Activated CD4-positive, alpha-beta T cell treated with anti-CD3 and anti-CD28 coated beads, Interleukin-2, amount 10 ng/mL, durations not matched to agents 7 days and 5 days (primary cell): ENCODE measurements at places on chromosomes 4 and X. TPM values are rescaled to one million over a fixed set of nuclear protein-coding genes. Genes with fewer than 3 reads are reported as not detected.

GRCh38 chr4:99642725-99643489 is 14.7 kb downstream of the C4orf54 start:
- DNase-seq = no peak
- peaks cover 17% of the 10 kb centered on the region for H3K27me3 ChIP-seq
- H3K4me1 ChIP-seq = no peaks in the 10 kb centered on the region

Gene PRRG3
- total RNA-seq = not detected

Gene RPL39
- 1,903 TPM for total RNA-seq

Gene STOX2
- total RNA-seq = not detected

Gene GPRASP1
- total RNA-seq = 1.6 TPM
